ENCODE measurements at places on chromosomes 3 and 15.

DNA sequence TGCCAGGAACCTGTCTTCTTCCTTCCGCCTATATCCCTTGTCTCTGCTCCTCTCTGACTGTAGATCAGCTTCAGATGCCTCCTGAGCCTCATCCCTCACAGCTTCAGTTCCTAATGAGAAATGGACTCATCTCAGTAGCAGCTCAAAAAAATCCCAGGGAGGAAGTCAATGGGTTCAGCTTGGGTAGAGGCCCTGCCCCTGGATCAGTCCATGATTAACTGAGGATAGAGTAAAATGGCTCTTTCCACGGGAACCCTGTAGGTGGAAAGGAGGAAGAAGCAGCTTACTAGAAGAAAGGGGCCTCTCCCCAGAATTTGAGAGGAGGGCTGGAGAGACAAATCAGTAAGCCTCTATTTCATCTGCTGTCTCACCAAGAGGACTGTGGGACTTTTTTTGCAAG lies 26.9 kb upstream of the HCN4 start:
- DNase-seq = no peak

GRCh38 chr3:123489400-123490004 lies 40.6 kb upstream of the ADCY5 start:
- peak; percentile 52 for DNase-seq

DNA sequence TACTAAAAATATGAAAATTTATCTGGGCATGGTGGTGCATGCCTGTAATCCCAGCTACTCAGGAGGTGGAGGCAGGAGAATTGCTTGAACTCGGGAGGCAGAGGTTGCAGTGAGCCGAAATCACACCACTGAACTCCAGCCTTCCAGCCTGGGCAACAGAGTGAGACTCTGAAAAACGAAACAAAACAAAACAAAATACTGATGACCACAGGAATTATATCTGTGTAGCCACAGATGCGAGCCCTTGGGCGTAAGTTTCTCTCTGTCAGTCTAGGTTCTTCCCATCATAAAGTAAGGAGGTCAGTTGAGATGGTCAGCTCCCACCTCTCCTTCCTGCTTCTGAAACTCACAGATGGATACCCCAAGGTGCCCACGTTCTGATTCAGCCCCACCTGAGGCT lies 37.7 kb upstream of the CFAP161 start:
- no peak for DNase-seq

GRCh38 chr3:159974-160373 lies 36.6 kb upstream of the CHL1 start:
- DNase-seq = peak; percentile 43

GRCh38 chr15:54082836-54083492 lies 104.7 kb downstream of the UNC13C start:
- DNase-seq = peak; percentile 1

GRCh38 chr15:98131924-98132323 lies 171.4 kb downstream of the ARRDC4 start:
- no peak for DNase-seq

GRCh38 chr3:94568041-94568440 lies 505.2 kb downstream of the NSUN3 start:
- no peak for DNase-seq

- DNase-seq = no peak
Observed at GRCh38 chr15:96130734-96131133, 199.8 kb upstream of the NR2F2 start.

DNA sequence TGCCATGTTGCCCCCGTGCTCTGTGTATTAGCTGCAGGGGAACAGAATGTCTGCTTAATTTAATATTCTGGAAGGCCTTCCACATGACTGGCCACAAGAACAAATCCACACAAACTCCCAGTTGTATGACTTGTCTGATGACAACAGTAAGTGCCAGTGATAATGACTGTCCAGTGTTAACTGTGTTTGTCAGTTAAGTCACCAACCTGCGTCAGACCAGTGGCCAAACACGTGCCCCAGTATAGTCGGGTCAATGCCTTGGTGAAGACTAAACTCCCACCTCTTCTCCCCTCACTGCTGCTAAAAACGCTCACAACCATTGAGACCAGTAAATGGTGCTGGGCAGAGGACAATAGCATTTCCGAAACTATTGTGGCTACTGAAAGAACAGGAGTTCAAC lies 9.8 kb upstream of the ATP13A5 start:
- no peak for DNase-seq

DNA sequence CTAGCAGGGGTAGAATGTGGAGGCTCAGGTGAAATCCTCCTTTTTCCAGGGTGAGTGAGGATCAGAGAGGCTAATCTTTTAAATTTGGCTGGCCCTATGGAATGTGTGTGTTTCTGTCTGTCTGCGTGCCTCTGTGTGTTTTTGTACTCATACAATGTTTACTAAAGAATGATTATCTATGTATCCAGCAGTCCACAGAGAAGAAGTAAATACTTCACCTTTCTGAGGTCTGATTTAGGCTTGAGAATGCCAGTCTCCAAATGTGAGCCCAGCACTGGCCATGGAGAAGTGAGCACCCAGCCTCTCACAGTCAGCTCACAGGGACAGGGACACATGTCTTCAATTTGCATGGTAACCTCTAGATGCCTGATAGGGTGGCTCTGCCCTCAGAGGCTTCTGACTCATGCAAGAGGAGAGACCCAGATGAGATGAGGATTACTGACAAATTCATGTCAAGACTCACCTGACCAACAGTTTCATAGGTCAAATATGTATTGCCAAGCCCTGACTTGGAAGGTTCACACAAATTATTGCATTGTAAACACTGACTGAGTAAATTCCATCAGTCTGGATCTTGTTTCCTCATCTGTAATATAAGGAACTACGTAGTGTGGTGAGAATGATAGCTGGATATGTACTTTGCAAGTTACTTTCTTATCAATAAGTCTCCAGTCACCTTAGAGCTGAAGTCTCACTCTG lies 31.0 kb downstream of the ENTPD3 start:
- DNase-seq = peak; percentile 99

DNA sequence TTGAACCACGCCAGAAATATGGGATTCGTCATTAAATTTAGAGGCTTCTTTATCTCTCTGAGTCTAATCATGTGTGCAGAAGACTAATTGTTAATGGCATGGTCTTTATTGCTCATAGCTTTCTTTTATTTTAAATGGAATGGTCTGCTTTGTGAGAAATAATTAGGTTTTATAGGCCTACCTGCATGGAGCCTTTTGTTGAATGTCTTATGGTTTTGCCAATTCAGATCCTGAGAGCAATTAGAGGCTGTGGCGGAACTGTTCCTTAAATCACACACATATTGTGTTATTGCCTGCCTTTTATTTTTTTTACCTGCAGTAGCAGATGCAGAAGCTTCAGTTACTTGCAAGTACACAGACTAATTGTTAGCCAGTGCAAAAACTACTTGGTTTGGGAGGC lies 306.2 kb downstream of the NLGN1 start:
- no peak for DNase-seq

GRCh38 chr3:62667714-62668113 lies 207.5 kb downstream of the CADPS start:
- peak; percentile 9 for DNase-seq

GRCh38 chr3:132404276-132404675 lies 13.0 kb upstream of the DNAJC13 start:
- no peak for DNase-seq

- no peak for DNase-seq
Observed at GRCh38 chr3:124082343-124082742, 90.4 kb upstream of the ROPN1 start.

GRCh38 chr3:127679534-127680145 lies 6.9 kb downstream of the ABTB1 start:
- no peak for DNase-seq

DNA sequence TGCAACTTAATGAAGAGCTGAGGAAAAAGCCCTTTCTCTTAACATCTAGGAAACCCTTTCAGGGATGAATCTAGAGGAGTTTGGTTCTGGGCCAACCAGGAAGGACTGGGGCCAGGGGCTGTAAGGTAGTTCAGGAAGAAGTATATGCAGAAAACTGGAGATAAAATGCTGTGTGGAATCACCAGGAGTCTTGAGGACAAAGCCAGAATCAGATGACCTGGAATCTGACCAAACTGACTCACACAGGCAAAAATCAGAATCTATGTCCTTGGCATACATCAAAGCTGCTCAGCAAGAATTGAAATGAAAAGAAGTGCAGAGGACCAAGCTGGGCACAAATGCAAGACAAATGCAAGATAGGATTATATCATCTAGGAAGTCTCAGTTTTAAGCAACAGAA lies 59.4 kb upstream of the ATP2C1 start:
- peak; percentile 57 for DNase-seq

DNA sequence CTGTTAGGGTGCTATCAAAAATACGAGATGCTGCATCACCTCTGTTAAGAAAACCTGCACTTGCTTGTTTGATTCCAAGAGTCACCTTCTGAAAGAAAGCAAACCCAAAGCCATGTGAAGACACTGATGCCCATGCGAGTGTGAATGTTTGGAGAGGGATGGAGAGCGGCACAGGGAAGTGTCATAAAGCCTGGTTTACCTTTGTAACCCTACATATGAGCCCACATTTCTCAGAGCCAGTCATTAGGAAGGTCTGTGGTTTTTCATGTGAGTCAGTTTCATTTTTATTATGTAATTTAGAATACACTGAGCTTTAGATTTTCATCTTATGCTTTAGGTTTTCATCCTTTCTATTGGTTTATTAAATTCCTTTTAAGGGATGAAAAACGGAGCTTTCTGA lies 896.8 kb downstream of the ROBO1 start:
- DNase-seq = no peak
